T follicular helper cell (primary cell): ENCODE measurements at places on chromosomes 12 and 14.
A peak's percentile ranks its signal among the peaks of the same experiment; 100 is the strongest.

DNA sequence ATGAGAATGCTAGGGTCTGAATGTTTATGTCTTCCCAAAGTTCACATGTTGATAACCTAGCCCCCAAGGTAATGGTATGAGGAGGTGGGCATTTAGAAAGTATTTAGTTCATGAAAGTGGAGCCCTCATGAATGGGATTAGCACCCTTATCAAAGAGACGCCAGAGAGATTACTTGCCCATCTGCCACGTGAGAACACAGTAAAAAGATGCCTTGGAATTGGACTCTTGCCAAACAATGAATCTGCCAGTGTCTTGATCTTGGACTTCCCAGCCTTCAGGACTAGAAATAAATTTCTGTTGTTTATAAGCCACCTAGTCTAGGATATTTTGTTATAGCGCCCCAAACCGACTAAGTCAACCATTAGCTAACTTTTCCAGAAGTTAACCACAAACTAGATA is 92.0 kb upstream of the SLC38A4 start:
- DNase-seq = no peak

DNA sequence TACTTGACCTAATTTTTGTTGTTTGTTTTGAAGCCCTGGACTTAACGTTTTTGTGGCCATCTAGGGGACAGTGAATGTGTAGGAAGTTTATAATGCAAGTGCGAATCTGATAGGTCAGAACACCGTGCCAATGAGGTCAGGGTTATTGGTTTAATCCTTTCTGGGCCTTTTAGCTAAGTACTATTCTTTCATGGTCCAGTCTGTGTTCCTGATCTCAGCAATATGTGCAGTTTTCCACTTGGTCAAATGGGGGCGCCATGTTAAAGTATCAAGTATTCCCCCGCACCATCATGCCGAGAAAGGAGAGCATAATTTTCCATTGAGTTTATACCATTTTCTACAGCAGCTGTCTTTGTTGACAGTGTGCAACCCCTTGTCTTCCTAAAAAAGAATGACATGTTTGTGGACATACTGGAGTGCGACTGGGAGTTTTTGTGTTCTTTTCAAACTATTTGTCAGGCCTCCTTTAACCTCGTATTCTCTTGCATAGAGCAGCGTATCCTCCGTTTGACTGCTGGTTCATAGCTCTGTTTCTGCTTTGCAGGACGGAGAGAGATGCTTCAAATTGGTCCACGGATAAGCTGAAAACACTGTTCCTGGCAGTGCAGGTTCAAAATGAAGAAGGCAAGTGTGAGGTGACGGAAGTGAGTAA is 1.3 kb downstream of the AHSA1 start:
- DNase-seq = peak; percentile 43

GRCh38 chr14:88554457-88555286 is at the start of gene PTPN21:
Gene PTPN21, minus strand, starts transcription at chr14:88555007. Its CDS starts 4,590 bp downstream, at chr14:88550417.
- no peak for DNase-seq

DNA sequence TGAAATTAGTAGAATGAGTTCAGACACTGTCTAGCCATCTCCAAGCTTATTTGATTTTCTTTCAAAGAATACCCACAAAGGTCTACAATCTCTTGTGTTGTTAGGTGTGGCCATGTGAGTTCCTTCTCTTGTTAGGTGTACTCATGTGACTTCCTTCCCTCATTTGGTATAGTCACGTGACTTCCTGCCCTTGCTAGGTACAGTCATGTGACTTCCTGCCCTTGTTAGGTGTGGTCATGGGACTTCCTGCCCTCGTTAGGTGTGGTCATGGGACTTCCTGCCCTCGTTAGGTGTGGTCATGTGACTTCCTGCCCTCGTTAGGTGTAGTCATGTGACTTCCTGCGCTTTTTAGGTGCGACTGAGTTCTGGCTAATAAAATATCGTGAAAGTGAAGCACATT is 179.6 kb downstream of the TMX1 start:
- DNase-seq = peak; percentile 42

GRCh38 chr14:89963288-89963978 is 7.7 kb downstream of the TDP1 start:
- DNase-seq = no peak

GRCh38 chr14:102923201-102923924 is 900 bp downstream of the AMN start:
- no peak for DNase-seq

DNA sequence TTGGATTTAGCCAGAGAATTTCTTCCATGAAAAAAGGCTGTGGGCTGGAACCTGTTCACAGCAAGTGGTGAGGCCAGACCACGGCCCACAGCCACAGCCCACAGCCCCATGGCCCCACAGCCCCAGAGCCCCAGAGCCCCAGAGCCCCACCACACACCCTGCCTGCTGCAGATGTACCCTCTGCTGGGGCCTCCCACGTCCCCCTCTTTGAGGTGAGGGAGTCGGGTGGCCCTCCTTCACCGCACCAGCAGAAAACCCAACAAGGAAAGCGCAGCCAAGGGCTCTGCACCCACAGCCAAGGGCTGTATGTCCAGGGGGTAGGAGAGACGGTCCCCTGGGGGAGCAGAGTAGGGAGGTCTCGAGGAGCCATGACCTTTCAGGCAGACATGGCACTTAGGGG is 327.5 kb upstream of the DIO3 start:
- DNase-seq = no peak

- no peak for DNase-seq
Measured at GRCh38 chr12:93094988-93095737, 166.1 kb upstream of the EEA1 start.

DNA sequence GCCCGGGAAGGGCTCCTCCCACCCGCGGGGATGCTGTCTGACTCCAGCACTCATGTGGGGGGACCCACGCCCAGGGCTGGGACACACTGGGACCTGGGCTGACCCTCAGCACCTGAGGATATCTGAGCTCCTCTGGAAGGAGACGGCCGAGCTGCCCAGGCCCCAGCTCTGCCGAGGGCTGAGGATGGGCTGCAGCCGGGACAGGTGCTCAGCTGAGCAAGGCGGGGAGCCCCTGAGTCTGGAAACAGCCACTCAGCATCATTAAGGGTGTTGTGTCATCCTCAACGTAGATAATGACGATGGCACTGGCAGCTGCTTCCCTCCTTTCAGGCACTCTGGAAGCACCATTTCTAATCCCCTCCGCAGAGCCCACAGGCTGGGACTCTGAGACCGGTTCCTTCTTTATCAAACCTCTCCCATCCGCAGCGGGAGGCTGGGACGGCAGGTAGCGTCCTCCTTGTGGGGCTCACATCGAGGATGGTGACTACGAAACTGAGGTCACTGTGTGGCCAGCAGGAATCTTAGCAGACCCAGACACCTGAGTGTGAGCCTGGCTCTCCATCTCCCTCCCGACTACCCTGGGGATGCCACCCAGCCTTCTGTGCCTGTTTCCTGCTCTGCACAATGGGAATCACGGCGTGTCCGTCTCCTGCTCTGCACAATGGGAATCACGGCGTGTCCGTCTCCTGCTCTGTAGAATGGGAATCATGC is 26.7 kb upstream of the SFSWAP start:
- no peak for DNase-seq

DNA sequence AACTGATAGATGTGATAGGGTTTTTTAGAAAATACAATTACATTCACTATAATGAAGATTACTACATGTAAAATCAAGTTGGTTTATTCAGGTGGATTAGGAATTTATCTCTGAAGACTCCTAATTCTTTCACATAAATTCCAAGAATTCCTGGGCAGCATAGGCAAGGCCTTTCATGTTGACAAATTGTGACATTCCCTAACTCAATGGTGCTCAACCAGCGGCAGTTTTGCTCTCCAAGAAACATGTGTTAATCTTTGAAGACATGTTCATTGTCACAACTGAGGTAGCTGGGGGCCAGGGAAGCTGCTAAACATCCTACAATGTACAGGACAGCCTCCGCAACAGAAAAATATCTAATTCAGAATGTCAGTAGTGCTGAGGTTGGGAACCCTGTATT is 46.3 kb downstream of the PTPRQ start:
- DNase-seq = no peak

- DNase-seq = no peak
Measured at GRCh38 chr12:61919686-61920085, 340.5 kb upstream of the USP15 start.

- DNase-seq = no peak
Measured at GRCh38 chr12:18323159-18323558, 61.8 kb downstream of the PIK3C2G start.

GRCh38 chr14:74493343-74494261 is at the start of gene ISCA2:
Gene ISCA2, plus strand, starts transcription at chr14:74493765. Its CDS starts 10 bp downstream, at chr14:74493775.
- peak; percentile 98 for DNase-seq

- no peak for DNase-seq
Measured at GRCh38 chr12:65653946-65654629, 170.2 kb upstream of the HMGA2 start.
